ENCODE measurements at places on chromosomes 11 and 22.

DNA sequence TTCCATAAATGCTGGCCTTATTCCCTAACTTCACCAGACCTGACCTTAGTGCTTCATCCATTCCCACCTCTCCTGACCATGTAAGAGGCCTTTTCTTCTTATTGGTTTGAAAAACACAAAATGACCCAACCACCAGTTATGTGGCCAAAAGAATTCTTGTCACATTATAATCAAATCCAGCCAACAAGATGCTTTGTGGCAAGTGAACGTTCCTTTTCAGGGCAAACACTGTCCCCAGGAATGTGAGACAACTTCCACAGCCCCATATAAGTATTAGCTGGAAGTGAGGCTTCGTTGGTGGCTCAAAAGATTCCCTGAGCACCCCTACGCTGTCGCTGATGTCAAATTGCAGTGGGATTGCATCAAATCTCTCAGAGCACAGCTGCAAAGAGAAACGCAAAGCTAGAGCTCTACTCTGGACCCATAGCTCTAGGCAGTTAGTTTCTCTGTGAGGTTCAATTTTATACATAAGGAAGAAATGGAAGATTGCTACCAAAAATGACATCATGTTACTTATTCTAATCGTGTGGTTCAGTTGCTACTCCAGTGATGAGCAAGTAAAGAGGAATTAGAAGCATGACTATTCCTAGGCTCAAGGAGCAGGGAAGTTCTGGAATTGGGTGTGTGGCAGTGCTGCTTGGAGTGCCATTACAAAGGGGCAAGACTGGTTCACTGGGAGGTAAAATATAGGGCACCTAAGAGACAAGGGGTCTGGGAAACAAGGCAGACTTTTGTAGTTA is 26.1 kb downstream of the GLYATL1 start:
- no peak for DNase-seq

DNA sequence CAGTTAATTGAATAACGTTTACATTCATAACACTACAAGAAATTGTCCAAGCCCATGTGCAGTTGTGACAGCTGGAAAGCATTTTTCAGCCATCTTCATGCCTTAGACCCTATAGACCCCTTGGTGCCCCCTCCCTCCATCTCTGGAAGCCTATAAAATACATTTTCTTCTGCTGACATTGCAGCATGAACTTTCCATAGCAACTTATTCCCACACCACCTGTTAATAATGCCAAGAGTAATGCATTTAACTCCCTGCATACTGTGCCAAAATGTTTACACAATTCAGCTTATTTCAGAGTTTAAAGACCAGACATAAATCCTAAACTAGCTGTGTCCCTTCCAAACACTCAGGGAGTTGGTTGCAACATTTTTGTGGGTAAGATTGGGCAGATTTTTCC is 143.0 kb upstream of the ARHGAP20 start:
- no peak for DNase-seq

DNA sequence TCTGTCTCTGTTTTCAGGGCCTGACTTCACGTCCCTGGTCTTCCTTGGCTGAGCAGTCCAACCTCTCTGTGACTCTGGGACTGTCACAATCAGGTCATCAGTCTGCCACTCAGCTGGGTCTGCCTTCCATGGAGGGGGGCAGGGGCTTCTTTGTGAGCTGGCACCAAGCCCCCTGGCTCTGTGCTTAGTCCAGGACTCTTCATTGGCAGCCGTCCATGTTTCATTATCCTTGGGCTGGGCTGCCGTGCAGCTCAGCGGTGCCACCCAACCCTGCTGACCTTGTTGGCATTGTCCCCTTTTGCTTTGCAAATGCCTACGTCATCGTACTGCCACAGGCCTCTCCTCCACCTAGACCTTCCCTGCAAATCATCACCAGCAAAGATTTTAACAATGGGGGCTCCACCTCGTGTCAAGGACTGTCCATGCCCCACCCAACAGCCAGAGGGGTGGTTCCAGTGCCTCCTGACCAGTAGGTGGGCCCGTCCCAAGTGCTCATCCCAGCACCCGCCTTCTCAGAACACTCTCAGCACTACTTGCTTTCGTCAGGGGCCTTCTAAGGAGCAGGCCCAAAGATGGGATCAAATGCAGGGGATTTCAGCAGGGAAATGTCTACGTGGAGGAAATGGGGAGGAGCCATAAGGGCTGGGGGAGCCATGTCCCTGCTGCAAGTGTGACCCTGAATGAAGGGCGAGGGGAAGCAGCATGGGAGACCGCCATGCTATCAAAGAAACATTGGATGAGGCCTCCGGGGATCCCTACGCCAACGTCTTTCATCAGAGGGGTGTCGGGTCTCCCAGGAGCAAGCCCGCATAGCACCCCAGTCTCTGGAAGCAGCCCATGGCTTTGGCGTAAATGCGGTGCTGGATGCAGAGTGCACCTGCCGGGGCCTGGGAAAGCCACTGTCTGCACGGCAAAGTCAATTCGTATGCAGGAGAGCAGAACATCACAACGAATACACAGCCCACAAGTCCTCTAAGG is 18.2 kb downstream of the KRTAP5-6 start:
- DNase-seq: no peak

- DNase-seq: no peak
Measured at GRCh38 chr11:68004551-68005335, 846 bp upstream of the UNC93B1 start.

DNA sequence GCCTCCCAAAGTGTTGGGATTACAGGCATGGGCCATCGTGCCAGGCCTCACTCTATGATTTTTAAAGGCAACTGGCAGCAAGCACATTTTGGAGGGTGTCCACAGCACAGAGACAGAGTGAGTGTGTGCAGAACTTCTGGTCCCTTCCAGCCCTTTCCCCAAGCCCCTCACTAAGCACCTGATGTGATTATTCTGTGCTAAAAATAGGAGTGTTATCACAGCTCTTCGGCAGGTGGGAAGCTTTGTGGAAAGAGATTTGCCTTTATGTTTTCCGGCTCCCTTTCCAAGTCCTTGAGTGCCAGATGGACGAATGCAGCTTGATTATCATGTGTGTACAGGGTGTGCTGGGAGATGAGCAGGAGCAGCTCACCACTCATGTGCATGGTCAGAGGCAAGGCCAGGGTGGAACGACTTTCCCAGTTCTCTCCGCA is 310.8 kb downstream of the DDX10 start:
- no peak for DNase-seq

DNA sequence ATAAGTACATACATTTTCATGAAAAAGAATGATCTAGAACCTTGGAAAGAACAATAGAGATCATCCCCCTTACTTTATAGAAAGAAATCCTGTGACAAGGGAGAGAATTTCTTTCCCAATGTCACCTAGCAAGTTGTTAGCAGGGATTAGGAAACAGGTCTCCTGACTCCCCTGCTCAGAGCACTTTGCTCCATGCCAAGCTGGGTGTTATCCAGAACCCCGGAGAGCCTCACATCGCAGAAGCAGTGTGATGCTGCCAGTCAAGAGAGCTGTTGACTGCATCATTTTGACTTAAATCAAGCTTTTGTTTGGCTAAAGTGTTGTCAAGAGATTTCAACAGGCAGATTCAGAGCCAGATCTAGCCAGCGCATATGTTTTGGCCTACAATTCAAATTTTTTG is 3.6 kb upstream of the RRAS2 start:
- no peak for DNase-seq

- DNase-seq: no peak
Measured at GRCh38 chr11:2290351-2290841, 11.3 kb downstream of the C11orf21 start.

DNA sequence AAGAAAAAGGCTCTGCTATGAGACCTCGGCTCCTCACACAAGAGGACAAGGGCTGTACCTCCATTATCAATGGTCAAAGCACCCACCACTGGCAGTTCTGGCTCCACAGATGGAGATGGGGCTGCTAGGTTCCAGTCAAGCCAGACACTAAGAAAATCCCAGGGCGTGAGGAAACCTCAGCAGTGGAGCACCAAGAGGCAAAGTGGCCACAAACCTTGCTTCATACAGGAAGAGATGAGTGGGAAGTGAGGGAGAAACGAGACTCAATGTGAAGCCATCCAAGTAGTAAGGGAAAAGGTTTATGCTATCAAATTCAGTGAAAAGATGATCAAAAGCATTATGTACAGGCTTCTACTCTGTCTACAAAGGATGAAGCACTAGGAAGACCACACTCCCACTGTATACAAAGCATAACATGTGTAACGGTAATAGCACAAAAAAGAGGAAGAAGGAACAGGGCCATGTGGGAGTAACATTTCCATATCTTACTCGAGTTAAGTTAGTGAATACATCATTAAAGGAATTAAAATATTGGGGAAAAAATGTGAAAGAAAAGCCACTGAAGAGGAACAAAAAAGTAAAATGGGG is 27.0 kb downstream of the POLDIP3 start:
- no peak for DNase-seq

DNA sequence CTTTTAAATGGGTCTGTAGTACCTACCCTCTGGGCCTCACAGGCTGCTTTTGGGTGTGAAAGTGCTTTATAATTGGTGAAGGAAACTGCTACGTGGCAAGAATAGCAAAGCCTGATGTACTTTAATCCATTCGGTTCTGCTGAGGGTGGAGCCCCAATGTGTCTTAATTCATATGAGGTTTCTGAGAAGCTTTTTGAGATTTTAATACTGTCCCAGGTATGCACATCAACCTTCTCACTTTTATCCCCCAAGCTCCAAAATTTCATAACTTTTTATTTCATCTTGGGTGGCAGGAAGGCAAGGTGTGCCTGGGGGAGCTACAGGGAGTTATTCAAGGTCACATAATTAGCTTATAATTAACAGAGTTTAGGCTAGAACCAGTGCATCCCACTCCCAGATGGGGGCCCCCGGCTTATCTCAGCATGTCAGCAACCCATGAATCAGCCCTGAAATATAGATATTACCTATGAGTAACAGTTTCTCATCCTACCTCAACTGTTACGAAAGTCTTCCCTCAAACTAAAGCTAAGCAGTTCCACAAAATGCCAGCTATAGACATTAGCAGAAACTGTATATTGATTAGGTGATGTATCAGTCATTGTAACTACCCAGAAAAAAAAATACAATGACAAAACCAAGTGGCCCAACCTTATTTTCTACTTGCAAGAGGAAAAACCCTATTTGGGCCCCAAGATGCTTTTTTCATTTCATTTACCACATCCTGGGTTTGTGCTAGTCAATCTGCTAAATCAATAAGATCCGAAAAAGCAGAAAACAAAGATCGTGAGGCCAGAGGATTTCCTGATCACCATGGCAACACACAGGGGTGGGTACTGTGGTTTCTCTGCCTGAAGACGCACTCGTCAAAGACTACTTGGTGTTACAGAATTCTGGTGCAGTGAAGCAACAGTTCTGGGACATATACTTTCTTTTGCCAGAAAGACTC is 26.7 kb downstream of the CD44 start:
- no peak for DNase-seq

GRCh38 chr11:121530257-121530656 is 77.5 kb upstream of the SORL1-AS1 start:
- DNase-seq: no peak

GRCh38 chr11:122920579-122920978 is 38.0 kb downstream of the JHY start:
- no peak for DNase-seq

DNA sequence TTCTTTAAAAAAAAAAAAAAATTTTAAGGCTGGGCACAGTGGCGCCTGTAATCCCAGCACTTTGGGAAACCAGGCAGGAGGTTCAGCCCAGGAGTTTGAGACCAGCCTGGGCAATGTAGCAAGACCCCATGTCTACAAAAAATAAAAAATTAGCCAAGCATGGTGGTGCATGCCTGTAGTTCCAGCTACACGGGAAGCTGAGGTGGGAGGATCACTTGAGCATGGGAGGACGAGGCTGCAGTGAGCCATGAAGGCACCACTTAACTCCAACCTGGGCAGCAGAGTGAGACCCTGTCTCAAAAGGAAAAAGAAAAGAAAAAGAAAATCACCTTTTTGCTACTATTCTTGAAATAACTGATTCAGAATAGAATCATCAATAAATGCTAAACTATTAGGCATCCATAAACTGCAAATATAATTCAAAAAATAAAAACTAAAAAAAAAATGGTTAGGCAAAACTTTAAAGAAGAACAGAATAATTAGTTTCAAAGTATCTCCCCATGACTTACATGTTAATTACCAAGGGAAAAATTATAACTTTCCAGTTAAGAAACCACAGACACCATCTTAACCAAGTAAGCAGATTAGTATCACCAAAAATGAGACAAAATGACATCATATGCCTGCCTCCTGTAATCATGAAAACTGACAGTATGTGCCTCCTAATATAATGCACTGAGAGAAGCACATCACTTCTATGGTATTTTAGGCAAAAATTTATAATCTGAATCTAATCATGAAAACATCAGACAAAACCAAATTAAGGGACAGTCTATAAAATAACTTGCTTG is 63.6 kb downstream of the DENND5A start:
- DNase-seq: no peak

DNA sequence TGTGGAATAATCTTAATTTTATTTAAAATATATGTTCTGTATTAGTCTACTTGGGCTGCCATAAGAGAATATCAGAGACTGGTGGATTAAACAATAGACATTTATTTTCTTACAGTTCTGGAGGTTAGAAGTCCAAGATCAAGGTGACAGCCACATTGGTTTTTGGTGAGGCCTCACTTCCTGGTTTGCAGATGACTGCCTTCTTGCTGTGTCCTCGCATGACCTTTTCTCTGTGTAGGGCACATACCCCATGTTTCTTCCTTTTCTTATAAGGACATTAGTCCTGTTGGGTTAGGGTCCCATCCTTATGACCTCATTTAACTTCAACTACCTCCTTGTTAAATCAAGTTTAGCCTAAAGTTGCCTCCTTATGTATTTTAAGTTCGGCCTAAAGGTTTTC is 202.7 kb upstream of the MPPED2 start:
- DNase-seq: no peak

GRCh38 chr11:70353900-70354568 is 44.3 kb upstream of the CTTN start:
- no peak for DNase-seq

DNA sequence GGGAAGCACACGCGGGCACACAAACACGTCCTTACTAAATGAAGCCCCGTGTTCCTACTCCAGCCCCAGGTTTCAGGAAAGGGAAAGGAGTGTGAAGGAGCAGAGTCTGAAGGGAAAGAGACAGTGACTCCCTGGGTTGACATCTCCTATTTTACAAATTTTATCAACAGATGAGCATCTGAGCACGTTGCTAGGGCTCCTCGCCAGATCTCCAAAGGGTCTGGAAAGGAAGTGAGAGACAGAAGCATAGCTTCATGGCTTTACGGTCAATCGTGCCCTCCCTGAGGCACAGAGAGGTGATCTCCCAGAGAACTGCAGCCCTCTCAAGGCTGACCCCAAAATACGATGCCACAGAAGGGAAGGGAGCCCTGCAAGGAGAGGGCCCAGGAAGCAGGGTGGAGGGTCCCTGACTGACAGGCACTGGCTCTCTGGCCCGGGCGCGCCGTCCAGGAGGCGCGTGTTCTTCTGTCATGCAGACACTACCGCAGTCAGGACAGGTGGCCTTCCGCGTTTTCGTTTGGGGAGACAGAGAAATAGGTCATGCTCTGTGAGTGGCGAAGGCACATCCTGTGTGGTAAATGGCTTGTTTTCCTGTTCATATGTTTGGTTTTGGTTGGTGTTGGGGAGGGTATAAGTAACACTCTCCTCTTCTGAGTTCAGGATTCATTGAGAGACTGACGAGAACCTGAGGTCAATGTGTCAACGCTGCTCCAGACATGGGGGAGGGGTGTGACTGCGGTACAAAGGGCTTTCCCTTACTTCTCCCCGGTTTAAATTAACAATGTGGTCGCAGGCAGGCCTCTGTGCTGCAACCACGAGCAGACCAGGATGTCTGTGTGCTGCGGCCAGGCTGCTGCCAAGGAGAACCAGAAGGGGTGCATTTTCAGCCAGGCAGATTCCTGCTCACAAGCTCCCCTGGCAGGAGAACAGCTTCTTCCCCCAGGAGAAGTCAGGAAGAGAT is 813.3 kb downstream of the OPCML start:
- no peak for DNase-seq

All from anterior cingulate cortex (tissue), 58 donors.